ENCODE measurements at places on chromosomes 3 and 15.

DNA sequence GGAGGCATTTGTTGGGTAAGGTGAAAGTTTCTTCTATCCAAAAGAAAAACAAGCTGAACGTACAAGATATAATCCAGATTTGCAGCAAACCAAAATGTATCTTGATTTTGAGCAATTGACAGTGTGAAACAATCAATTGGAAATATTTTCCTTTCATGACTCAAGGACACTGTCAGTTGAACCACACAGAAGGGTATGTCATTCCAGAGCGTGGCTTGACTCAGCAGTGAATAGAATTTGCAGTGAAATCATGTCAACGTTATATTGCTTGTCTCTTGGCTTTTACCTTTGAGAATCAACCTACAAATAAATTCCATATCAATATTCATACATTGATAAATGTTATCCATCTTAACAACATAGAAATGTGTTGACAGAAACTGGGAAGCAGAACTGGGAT, 78.2 kb downstream of the TM2D3 start:
- DNase-seq = no peak

GRCh38 chr15:68818066-68818768, 2.5 kb downstream of the ANP32A start:
- no peak for DNase-seq

GRCh38 chr15:38611228-38611627, 46.6 kb upstream of the RASGRP1 start:
- no peak for DNase-seq

GRCh38 chr15:82231842-82232241, 30.7 kb downstream of the EFL1 start:
- no peak for DNase-seq

DNA sequence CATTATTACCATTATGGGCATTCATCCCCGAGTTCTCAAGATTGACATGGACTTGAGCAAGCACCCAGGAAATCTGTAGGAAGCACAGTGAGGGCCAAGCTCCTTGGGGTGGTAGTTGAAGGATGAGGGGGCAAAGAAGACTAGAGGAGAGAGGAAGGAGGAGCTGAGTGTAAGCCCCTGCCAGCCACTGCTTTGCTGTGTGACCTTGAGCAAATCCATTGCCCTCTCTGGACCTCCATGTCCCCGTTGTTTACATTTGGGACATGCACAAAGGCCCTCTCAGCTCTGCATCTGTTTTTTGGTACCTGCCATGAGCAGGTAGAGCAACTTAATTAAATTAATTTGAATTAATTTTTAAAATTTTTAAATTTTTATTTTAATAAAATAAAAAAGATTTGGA, 33.5 kb upstream of the SLC6A6 start:
- no peak for DNase-seq

GRCh38 chr15:100107606-100108225, 234.1 kb downstream of the ADAMTS17 start:
- no peak for DNase-seq

DNA sequence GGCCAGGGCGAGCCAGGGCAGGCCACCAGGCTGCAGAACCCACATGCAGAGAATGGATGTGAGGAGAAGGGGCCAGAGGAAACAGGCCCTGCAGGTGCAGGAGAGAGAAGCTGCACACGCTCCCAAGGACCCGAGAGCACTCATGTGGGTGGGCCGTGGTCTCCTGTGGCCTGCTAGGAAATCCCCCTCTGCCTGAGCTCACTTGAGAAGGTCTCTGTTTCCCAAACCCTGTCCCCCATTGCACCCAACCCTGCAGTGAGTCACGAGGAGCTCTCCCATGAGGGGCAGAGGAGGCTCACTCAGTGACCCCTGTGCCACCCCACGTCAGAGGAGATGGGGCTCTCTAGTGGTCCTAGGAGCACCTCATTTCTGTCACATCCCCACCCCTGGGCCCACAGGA, 111.1 kb downstream of the KLF13 start:
- no peak for DNase-seq

- DNase-seq = no peak
Observed at GRCh38 chr3:188822411-188822810, 349.4 kb upstream of the TPRG1 start.

DNA sequence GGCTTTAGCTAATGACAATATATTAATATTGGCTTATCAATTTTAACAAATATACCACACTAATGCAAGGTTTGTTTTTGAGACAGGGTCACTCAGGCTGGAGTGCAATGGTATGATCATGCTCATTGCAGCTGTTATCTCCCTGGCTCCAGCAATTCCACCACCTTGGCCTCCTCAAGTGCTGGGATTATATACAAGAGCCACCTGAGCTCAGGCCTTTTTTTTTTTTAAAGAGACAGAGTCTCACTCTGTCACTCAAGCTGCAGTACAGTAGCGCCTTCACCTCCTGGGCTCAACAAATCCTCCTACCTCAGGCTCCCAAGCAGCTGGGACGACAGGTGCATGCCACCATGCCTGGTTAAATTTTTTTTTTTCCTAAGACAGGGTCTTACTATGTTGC, 11.7 kb downstream of the DLG1 start:
- no peak for DNase-seq

GRCh38 chr3:15043408-15044171, 21.5 kb downstream of the MRPS25 start:
- DNase-seq = no peak

DNA sequence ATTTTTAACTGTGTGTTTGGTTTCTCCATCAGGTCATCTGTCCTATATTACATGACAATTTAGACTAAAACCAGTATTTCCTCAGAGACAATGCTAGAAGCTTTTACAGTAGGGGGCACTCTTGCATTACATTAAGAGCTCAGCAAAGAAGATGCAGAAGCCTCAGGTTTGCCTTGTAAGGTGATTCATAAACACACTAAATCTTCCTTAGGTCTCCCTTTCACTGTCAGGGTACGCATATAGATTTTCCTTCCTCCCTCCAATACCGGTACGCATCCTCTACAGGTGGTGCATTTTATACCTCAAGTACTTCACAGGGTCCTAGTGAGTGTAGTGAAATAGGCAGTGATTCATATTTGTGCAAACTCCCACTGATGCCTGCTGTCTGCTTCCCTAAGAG, 46.5 kb downstream of the CD86 start:
- no peak for DNase-seq

DNA sequence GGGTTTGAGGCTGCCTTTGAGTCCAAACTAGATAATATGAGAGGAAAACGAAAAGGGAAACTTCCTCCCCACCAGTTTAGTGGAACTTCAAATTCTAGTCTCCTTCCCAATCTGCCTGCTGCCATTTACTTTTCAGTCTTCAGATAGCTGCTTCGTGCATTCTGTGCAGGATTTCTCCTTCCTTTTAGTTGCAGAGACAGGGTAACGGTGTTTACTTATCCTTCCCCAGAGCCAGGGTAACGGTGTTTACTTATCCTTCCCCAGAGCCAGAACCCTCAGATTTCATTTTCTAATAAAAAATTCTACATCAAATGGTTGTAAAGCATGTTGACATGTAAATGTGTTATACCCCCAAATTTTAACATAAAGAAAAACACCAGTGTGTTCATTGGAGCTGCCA, 282.6 kb downstream of the VPS13C start:
- no peak for DNase-seq

DNA sequence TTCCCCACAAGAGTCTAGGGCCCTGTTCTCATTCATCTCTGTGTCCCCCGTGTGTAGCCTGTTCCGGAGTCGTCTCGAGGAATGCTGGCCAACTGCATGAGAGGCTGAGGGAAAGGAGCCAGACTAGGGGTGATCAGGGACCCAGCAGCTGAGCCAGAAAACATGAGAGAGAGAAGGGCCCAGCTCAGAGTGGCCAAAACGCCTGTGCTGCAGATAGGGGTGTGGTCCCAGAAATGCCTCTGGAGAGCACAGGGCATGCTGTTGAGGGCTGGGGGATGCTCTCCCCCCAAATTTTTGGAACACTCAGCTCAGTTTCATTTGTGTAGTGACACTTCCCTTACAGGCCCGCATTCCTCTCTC, 14.1 kb downstream of the CYP1A2 start:
- no peak for DNase-seq

DNA sequence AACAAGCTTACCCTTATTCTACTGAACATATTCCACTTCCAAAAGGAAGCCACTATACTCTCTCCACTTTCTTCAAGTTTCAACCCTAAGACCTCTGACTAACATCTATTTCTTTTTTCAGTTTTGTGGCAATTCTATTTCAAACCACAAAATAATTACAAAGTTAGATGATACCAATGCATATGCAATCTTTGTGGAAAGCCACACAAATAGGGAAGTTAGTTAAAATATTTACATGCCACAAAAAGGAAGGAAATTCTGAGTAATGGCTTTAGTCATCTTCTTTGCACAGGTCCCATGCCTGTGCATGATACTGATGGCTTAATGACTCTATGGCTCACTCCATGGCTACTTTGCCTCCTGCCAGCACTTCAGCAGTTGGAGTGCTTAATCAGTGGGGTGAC, 57.0 kb upstream of the MCTP2 start:
- DNase-seq = no peak

DNA sequence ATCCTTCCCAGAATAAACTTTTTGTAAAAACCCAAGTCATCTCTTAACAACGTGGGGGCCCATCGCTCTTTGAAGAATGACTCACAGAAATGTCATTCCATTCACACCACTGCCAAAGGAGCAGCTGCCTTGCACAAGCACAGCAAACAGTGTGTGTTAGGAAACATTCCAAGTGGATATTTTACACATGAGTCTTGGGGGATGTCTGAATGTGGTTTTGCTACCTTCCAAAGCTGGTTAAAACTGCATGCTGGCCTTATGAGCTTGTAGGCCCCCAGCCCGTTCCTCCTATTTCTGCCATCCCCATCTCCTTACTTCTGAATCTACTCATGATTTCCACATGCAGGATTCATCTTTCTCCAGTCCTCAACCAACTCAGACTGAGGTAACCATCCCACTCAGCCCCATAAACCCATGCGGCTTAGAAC, 130.8 kb downstream of the CPNE4 start:
- DNase-seq = no peak

DNA sequence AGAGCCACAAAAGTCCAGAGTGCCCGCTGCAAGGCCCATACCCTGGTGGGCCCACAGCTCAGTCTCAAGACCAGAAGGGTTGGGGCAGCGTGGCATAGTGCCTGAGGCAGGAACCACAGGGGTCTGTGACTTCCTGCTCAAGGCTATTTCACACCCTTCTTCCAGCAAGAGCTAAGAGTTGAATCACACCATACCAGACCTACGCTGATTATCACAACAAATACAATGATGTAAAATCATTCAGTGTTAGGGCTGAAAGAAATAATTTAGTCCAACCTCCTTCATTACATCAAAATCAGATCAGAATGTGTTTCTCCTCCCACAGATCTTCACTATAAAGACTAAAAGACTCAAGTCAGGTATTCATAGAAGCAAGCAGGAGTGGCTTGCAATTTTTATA, 27.8 kb upstream of the ST8SIA2 start:
- no peak for DNase-seq

- DNase-seq = no peak
Observed at GRCh38 chr15:35115155-35115725, 30.1 kb upstream of the NANOGP8 start.

- DNase-seq = no peak
Observed at GRCh38 chr3:46865031-46865507, 1.8 kb upstream of the MYL3 start.

DNA sequence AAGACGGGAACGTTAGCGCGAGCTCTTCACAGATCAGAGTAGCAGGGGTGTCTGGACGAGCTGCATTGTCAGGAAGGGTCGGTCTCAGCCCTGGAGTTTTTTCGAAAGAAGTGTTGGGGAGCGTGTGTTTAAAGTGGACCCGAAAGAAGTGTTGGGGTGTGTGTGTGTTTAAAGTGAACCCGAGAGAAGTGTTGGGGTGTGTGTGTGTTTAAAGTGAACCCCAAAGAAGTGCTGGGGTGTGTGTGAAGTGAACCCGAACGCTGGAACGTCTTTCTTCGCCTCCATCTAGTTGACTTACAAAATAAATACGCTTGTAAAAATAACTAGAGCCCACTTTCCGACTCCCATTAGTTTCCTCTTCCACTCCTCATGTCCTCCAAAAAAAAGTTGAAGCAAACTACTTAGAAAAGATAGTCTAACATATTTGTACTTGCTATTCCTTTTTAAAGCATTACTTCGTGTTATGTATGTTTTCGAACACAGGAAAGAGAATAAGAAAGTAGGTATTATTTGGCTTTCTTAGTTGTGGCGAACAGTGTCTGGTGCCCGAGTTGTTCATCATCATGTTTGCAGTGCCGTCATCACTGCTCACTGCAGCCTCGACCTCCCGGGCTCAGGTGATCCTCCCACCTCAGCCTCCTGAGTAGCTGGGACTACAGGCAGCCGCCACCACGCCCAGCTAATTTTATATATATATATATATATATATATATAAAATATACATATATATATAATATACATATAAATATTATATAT, 1.0 kb downstream of the LRCH3 start:
- no peak for DNase-seq

- DNase-seq = no peak
Observed at GRCh38 chr3:99774467-99774866, 43.2 kb upstream of the CMSS1 start.

- DNase-seq = no peak
Observed at GRCh38 chr15:29821416-29822099, 710 bp downstream of the TJP1 start.
